ENCODE measurements at places on chromosomes 4 and X.

- DNase-seq = no peak
These were observed 869 bp upstream of the ADD1 start for GRCh38 chr4:2842687-2843262.

DNA sequence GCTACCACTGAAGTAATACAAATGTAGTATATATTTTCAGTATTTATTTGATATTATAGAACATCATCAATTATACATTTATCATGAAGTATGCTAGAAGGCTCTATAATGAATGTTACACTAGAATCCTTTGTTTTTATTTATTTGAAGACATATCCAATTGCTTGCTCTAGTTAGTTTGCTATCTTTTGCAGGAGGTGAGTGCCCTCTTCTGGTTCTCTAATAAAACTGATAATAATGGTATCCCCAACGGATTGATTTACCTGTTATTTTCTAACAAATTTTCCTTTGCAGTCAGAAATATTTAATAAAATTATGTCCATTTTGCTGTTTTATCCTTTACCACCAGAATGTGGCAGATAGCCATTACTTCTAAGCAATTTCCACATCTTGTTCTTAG is 274.3 kb upstream of the TACR3 start:
- DNase-seq = no peak

DNA sequence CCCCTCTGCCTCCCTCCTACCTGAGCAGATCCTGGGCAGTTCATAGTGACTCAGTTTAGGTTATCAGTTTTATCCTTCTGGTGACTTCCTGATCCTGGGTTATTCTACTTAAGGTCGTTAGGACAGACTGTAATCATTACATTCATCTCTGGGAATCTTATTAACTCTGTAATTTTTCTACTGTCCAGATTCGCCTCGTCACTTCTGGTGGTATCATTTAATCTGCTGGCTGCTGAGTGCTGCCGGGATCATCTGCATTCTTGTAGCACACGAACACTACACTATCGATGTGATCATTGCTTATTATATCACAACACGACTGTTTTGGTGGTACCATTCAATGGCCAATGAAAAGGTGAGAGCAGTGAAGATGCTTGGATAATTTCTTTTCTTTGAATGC is 23.0 kb upstream of the CYP2U1 start:
- no peak for DNase-seq

DNA sequence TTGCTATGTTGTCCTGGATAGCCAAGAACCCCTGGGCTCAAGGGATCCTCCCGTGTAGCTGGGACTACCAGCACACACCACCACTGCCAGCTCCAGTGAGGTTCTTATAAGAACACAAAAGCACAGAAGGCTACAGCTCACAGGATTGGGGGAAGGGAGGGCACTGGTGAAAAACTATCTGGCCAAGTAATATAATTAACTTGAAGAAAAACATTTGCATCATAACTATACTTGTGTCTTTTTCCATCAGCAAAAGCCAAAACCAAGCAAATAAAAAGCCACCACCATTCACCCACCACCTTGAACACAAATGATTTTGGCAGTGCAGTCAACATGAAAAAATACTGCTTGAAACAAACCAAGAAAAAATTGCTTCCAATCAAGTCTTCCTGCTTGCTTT is 188.2 kb downstream of the MAML3 start:
- no peak for DNase-seq

DNA sequence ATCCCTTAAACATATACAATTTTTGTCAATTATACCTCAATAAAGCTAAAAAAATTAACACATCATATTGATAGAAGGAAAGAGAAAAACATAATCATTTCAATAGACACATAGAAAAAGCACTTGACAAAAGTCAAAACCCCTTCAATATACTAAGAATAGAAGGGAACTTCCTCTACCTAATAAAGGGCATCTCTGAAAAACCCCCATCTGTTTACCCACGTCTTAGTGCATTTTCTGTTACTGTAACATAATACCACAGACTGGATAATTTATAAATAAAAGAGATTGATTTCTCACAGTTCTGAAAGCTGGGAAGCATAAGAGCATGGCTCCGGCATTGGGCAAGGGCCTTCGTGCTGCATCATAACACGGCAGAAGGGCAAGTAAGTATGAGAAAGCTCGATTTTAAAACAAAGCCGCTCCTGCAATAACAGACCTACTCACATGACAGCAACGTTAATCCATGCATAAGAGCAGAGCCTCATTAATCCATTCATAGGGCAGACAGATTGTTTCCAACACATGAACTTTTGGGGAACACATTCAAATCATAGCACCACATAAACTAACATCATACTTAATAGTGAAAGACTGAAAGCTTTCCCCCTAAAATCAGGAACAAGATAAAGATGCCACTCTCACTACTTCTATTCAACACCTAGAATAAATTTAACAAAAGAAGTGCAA is 15.7 kb downstream of the STEEP1 start:
- DNase-seq = no peak

- no peak for DNase-seq
These were observed 53.5 kb downstream of the PTTG2 start for GRCh38 chr4:38013461-38014366.

DNA sequence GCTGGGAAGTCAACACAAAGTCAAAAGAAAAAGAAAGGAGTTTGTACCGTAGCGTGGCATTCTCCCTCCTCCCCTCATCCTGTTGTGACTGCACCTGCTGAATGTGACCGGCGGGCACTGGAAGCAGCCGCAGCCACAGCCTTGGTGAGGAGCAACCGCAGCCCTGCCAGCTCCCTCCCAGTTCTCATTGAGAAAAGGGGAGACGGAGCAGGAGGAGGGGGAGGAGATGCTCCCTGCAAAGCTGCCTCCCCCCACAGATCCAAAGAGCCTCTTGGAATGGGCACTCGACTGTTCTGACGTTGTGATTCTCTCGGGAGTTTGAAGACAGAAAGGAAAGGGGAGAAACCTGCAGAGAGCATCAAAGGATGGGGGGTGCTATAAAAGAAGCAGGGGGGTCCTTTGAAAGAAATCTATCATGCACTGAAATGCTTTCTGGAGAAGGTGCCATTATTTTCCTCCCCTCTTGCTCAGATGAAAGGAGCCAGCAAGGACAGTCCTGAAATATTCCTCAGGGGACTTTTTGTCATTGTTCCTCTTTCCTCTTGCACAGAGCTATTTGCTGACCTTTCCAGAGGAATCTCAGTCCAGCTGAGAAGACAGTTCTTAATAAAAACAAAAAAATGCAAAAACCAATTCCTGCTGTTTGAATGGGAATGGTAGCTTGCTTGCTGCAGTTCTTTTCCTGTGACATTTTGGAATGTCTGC is 429.7 kb downstream of the MAPK10 start:
- DNase-seq = no peak

GRCh38 chr4:74583757-74584156 is 138.8 kb downstream of the AREG start:
- DNase-seq = no peak

DNA sequence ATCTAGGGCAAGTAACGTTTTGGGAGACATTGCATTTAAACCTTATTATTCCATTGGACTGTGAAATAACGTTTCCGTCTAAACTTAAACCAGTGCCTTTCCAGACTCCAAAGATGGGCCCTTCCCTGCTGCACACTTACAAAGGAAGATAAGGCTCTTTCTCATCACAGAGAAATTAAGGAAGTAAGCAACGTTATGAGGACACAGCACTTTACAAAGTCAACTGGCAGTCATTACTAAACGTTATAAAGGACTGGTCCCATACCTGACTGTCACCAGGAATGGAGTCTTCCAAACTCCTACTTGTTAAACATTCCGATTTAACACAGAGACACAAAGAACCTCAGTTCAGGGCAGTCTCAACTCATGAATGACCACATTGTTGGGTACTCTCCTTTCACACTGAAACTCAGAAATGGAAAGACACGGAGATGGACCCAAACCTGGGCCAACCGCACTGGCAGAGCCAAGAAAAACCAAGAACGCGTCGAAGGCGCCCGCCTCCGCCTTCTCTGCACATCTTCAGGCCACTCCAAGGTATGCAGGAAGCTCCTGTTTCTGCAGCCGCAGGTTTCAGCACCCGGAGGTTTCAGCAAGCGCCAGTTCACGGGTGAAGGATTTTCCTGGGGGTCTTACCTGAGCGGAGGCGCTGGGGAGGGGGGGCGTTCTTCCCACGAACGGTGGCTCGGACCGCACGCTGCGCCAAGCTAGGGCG is 670 bp downstream of the PAPSS1 start:
- peak; percentile 52 for DNase-seq

- peak; percentile 14 for DNase-seq
These were observed 30.6 kb downstream of the LONRF3 start for GRCh38 chrX:119004920-119005524.

DNA sequence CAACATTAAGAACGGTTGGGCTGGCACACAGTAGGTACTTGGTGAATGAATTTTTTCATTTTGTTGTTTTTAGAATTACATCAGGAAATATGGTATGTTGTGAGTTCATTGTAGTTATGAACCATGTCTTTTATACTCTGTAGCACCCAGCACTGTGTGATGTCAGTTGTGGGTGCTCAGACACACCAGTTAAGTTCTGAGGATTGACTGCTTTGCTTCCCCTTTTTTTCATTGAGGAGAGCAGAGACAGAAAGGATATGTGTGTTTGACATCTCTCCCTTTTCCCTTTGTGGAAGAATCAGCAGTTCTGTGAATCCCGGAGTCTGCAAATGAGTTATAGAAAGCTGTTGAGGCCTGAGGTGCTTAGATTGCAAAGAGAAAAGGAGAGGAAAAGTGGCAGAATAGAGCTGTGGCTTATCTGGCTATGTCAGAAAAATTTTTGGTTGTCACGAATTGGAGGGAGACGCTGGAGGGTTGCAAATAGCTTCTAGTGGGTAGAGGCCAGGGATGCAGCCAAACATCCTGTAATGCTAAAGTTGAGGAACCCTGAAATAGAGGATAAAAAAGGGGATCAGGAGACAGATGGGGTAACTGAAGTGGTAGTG is 13.1 kb downstream of the SMAD1 start:
- DNase-seq = no peak

DNA sequence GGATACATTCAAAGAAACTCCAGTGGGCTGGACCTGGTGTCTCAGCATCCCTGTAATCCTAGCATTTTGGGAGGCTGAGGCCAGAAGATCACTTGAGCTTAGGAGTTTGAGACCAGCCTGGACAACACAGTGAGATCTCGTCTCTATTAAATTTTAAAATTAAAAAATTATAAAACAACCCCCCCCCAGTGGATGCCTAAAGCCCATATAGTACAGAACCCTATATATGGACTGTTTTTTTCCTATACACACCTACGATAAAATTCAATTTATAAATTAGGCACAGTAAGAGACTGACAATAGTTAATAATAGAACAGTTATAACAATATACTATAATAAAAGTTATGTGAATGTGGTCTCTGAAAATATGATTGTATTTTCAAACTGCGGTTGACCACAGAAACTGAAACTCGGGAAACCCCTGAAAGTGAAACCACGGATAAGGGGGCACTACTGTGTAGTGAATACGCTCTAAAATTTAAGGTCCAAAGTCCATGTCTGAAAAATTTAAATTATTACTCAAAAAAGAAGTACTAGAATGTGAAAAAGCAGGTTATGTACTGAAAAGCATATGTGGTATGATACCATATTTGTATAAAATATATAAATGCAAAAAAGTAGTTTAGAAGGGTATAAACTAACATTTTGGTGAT is 2.0 kb downstream of the SMIM14 start:
- DNase-seq = no peak

GRCh38 chr4:55303760-55304165 is 42.3 kb upstream of the SRD5A3 start:
- DNase-seq = no peak

- DNase-seq = no peak
These were observed 162.9 kb downstream of the LRBA start for GRCh38 chr4:150852216-150852615.

- no peak for DNase-seq
These were observed 34.0 kb downstream of the PLAC8 start for GRCh38 chr4:83080561-83080960.

- no peak for DNase-seq
These were observed 115.8 kb downstream of the PHEX start for GRCh38 chrX:22147942-22148341.

- DNase-seq = no peak
These were observed 12.6 kb downstream of the SRD5A3 start for GRCh38 chr4:55358668-55359067.

DNA sequence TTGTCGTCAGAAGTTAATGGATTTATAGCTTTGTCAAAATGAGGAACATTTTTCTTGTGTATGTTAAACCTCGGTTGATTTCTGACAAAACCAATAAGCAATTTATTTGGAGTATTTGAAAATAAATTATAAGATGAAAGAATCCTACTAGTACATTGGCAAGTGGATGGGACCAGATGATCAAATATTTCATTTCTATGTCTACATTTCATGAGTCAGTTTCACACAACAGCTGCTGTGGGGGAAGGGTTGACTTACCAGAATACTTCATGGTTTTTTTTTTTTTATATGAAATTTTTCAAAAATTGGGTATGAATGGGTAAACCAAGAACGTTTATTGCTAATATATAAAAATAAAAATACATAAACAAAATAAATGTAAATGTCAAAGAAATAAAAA is 39.4 kb downstream of the RAPGEF2 start:
- DNase-seq = no peak

- no peak for DNase-seq
These were observed 14.4 kb downstream of the PPEF1 start for GRCh38 chrX:18721683-18722499.

GRCh38 chr4:73505567-73505966 is 24.0 kb downstream of the AFM start:
- no peak for DNase-seq

- DNase-seq = no peak
These were observed 38.0 kb upstream of the CXXC4 start for GRCh38 chr4:104532677-104533076.

DNA sequence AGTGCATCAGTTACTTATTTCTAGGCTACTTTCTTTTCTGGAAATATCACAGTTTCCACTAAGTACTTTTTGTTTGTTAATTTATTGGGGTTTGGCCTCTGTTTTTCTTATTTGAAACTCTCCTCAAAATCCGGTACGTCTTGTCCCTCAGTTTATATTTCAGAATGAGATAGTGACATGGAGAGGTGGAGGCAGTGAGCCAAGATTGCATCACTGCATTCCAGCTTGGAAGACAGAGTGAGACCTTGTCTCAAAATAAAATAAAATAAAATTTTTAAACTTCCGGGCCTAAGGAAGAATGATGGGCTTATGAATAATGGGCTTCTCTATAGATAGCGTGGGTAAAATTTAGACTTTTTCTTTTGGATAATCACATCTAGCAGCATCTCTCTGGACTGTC is 567.8 kb downstream of the TRIML1 start:
- DNase-seq = no peak

DNA sequence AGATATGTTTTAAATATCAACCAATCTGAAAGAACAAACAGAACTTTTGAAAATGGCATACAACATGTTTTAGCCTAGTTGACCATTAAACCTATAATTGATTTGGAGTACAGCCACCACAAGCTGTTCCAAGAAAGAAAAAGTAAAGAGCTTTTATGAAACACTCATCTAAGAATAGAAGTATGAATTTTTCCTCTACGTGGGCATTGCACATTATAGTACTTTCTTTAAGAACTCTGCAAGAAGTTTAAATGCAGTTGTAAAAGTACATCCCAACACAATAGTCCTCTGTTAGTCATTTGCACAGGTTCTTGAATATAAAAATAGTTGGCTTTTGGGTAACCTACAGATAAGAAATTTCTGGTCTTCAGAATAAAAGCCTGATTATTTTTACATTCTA is 933.6 kb upstream of the ADGRL3 start:
- no peak for DNase-seq
